ENCODE measurements at places on chromosomes 2 and 18.

GRCh38 chr2:145012214-145012670 is 492.3 kb upstream of the ZEB2 start:
- peak; percentile 33 for DNase-seq

GRCh38 chr2:47060652-47061170 is 94.4 kb downstream of the STPG4 start:
- no peak for DNase-seq

DNA sequence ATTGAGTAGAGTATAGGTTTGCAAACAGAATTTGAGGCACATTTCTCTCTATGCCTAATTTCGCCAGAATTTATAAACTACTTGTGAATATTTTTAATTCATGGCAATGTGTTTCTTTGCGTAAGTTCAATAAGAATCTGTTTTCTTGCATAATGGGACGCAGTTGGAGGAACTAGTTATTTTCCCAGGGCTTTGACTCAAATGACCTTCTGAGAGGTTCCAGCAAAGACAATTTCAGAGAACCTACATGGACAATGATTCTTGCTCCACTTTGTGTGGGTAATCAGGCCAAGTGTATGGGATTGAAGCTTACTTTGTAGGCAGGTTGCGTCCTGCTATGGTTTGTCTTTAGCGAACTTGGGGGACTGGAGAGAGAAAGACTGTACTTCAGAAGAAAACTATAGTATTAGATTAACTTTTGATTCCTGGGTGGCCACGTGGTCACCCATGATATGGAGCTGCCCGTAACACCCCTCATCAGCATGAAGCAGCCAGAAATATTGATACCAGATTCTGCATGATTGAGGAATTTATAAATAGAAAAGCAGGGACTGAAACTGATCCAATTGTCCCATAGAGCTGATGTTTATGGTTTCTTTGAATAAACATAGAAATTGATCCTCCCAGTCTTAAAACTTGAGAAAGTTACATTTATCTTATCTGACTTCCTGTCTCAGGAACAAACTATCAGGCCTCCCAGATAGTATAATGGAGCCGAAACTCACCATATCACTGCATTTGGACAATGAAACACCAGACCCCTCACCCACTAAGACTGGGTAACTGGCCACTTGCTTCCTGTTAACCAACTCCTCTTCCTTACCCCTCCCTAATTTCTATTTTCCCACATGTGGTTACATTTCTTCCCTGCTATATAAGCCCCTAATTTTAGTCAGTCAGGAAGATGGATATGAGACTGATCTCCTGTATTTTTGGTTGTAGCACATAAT is 815.3 kb upstream of the HS6ST1 start:
- DNase-seq, result no peak

DNA sequence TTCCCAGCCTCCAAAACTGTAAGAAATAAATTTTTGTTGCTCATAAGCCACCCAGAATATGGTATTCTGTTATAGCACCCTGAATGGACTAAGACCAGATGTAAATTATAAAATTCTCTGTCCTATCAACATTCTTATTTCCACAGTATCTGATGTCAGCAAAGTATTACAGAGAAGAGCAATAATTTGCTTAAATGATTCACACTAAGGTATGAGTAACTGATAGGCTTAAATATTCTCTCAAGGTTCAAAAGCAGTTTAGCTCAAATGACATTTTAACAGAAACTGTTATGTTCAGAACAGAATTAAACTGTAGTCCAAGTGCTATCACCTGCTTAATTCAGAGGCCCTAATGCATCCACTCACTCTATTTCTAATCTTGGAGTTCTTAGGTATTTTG is 12.8 kb downstream of the SESTD1 start:
- peak; percentile 57 for DNase-seq
